ENCODE measurements at places on chromosomes 13 and 19. TPM values are rescaled to one million over a fixed set of nuclear protein-coding genes. Genes with fewer than 3 reads are reported as not detected.

The PALM gene
- 10.5 TPM for total RNA-seq

The ZNF132 gene
- 8.8 TPM for total RNA-seq

The SHANK1 gene
- total RNA-seq: 1.1 TPM

The KLF2 gene
- total RNA-seq: 16.6 TPM

The HIPK4 gene
- 0.36 TPM for total RNA-seq

The PCDH8 gene
- not detected for total RNA-seq

The FUT3 gene
- not detected for total RNA-seq

The ADPRHL1 gene
- 5.1 TPM for total RNA-seq

The SBK3 gene
- not detected for total RNA-seq

The CLDN10 gene
- not detected for total RNA-seq

The COX6B2 gene
- not detected for total RNA-seq

The RUBCNL gene
- 6.5 TPM for total RNA-seq

The ZIC2 gene
- total RNA-seq: not detected

GRCh38 chr19:825897-826644 lies 1.6 kb upstream of the AZU1 start:
- H3K27me3 ChIP-seq: no peaks in the 10 kb centered on the region
- DNase-seq: no peak
- peaks cover 8% of the 10 kb centered on the region for H3K4me1 ChIP-seq
- H3K4me3 ChIP-seq: no peak overlapping the region
- no peak overlapping the region for H3K27ac ChIP-seq
- H3K36me3 ChIP-seq: no peaks in the 10 kb centered on the region

GRCh38 chr13:106987427-106987785 lies 419.5 kb upstream of the ARGLU1 start:
- H3K27ac ChIP-seq: no peak overlapping the region
- no peaks in the 10 kb centered on the region for H3K27me3 ChIP-seq

DNA sequence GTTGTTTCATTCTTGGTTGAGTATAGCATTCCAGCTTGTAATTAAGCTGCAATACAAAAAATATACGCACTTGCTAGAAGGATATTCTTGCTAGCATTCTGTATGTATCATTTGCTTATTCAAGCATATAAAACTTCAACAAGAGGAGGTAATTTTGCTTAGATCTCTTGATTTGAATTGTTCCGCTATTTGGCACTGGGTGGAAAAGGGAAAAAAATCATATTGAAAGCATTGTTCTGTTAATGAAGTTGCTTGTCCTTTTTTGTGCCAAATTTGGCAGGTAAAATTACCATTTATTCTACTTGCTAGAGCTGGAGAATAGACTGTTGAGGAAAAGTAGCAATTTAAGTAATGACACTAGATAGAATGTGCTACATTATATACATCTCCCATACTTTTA lies 190.2 kb downstream of the GGACT start:
- no peak for DNase-seq
- peaks cover 20% of the 10 kb centered on the region for H3K4me1 ChIP-seq
- no peaks in the 10 kb centered on the region for H3K36me3 ChIP-seq
- H3K4me3 ChIP-seq: no peak overlapping the region
- H3K27ac ChIP-seq: no peak overlapping the region

- no peaks in the 10 kb centered on the region for H3K27me3 ChIP-seq
- DNase-seq: peak; percentile 42
- no peak overlapping the region for H3K27ac ChIP-seq
- H3K4me3 ChIP-seq: no peak overlapping the region
- peaks cover 14% of the 10 kb centered on the region for H3K4me1 ChIP-seq
Measured at GRCh38 chr19:18390065-18390907, 4.3 kb downstream of the GDF15 start.

DNA sequence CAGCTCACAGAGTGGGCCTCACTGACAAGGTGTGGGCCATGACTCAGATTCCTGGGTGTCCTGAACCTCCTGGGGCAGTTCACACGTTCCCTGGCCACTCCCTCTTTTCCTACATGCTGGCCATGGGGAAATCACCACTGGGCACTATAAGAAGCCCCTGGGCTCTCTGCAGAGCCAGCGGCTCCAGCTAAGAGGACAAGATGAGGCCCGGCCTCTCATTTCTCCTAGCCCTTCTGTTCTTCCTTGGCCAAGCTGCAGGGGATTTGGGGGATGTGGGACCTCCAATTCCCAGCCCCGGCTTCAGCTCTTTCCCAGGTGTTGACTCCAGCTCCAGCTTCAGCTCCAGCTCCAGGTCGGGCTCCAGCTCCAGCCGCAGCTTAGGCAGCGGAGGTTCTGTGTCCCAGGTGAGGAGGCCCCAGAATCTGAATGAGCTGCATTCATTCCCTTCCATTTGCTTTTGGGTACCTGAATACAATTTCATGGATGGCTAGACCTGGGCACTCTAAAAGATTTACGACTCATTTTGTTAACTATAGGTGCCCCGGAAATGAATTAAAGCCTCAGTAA lies at the start of gene OLFM4:
OLFM4 (plus strand) TSS at position 177 of the 567 bp plus-strand sequence; CDS start at position 201, 24 bp downstream.
- H3K4me1 ChIP-seq: no peaks in the 10 kb centered on the region
- H3K27ac ChIP-seq: no peak within 1 kb of the TSS
- H3K27me3 ChIP-seq: no peaks in the 10 kb centered on the region
- DNase-seq: no peak
- no peaks in the 10 kb centered on the region for H3K36me3 ChIP-seq

DNA sequence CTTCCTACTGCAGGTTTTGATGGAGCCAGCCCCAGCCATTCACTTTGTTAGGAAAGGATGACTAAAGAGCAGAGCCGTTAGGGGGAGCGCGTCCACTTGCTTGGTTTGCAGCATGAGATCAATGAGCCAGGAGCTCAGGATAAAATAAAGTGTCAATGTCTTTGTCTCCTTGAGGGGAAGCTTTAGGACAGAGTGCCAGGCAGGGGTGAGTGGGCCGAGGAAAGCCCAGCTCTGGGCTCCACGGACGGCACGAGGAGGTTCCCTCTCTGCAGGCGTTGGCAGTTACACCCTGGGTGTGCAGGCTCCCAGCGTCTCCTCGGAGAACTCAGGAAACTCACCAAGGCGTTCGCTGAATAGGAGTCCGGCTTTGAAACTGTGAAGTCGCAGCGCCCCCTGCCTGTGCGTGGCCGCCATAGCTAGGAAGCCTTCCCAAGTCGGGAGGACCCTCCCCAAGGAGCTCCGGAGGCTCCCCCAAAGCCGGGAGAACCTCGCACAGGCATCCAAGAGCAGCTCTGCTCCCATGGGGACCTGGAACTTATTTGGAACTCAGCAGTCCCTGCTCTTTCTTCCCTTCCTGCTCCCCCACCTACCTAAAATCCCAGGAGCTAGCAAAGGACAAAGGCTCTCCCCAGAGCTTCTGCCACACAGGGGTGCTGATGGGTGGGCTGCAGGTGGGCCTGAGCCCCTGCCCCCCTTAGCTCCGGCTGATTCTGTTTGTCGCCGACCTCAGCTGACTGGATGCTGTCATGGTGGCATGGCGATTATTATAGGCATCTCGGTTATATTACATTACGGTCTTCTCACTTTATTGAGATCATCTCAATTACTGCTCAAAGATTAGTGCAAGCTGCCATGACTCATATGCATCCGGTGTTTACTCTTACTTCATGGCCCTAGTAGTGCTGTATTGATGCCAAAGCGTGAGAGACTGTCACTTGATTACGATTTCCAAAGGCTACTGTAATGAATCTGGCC lies 34.4 kb downstream of the GSX1 start:
- H3K27ac ChIP-seq: no peak overlapping the region
- peaks cover 8% of the 10 kb centered on the region for H3K4me1 ChIP-seq
- peak overlapping the region; percentile 67 for H3K4me3 ChIP-seq
- no peaks in the 10 kb centered on the region for H3K36me3 ChIP-seq
- peaks cover 47% of the 10 kb centered on the region for H3K27me3 ChIP-seq

DNA sequence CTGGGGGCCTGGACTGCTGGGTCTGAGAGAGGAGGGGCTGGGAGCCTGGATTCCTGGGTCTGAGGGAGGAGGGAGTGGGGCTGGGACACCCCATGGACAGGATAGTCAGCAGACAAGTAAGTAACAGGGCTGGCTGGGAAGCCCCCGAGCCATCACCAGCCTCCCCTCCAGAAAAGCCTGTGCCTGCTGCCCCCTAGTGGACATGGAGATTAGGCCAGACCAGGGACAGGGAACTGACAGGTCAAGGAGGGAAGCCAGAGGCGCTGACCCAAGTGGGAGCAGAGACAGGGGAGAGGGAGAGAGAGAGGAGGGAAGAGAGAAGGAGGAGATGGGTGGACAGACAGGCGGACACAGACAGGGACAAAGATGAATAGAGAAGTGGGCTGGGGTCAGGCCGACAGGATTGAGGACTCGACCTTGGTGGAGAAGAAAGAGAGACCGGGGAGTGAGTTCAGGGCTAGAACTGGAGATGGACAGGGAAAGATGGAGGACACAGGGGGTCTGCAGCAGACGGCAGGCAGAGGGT lies 6.7 kb upstream of the ERFL start:
- peak; percentile 98 for DNase-seq
- H3K4me3 ChIP-seq: no peak overlapping the region
- no peak overlapping the region for H3K27ac ChIP-seq
- H3K36me3 ChIP-seq: no peaks in the 10 kb centered on the region

GRCh38 chr13:29532821-29533220 lies 62.7 kb downstream of the SLC7A1 start:
- H3K4me3 ChIP-seq: no peak overlapping the region
- H3K4me1 ChIP-seq: no peaks in the 10 kb centered on the region
- peak overlapping the region; percentile 50 for H3K27ac ChIP-seq
- peaks cover 78% of the 10 kb centered on the region for H3K36me3 ChIP-seq
- DNase-seq: no peak

DNA sequence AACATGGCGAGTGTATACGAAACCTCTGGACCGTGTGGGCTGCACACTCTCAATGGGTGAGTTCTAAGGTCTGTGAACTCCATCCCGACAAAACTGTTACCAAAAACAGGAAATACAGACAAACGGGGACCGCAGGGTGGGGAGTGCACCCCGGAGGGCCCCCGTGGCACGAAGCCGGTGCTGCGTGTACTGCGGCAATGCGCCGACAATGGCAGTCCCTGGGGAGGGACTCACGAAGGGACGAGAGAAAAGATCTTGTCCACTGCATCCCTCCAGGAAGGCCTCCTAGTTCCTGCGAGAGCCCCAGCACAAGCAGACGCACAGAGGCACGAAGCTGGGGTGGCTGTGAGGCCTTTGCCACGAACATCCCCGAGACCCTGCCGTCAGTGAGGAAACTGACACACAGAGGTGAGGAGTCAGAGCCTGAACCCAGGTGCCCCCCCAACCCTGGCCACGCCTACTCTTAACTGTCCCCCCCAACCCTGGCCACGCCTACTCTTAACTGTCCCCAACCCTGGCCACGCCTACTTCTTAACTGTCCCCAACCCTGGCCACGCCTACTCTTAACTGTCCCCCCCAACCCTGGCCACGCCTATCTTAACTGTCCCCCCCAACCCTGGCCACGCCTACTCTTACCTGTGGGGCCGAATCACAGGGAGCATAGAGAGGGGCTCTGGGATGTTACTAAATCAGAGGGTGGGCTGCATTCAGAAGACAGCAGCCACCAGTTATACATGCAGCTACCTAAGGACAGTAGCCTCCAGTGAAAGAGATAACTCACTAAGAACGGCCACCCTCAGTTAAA lies 4.2 kb downstream of the MED16 start:
- peaks cover 5% of the 10 kb centered on the region for H3K4me1 ChIP-seq
- peaks cover 28% of the 10 kb centered on the region for H3K36me3 ChIP-seq
- no peak overlapping the region for H3K27ac ChIP-seq
- no peak overlapping the region for H3K4me3 ChIP-seq
- DNase-seq: no peak

- H3K4me1 ChIP-seq: no peaks in the 10 kb centered on the region
- H3K36me3 ChIP-seq: no peaks in the 10 kb centered on the region
- peaks cover 13% of the 10 kb centered on the region for H3K27me3 ChIP-seq
Measured at GRCh38 chr13:112934078-112934477, 34.9 kb upstream of the MCF2L start.

GRCh38 chr13:37413161-37413560 lies 185.4 kb downstream of the POSTN start:
- no peak overlapping the region for H3K4me3 ChIP-seq
- H3K36me3 ChIP-seq: no peaks in the 10 kb centered on the region
- no peak for DNase-seq
- no peaks in the 10 kb centered on the region for H3K27me3 ChIP-seq
- peaks cover 11% of the 10 kb centered on the region for H3K4me1 ChIP-seq

DNA sequence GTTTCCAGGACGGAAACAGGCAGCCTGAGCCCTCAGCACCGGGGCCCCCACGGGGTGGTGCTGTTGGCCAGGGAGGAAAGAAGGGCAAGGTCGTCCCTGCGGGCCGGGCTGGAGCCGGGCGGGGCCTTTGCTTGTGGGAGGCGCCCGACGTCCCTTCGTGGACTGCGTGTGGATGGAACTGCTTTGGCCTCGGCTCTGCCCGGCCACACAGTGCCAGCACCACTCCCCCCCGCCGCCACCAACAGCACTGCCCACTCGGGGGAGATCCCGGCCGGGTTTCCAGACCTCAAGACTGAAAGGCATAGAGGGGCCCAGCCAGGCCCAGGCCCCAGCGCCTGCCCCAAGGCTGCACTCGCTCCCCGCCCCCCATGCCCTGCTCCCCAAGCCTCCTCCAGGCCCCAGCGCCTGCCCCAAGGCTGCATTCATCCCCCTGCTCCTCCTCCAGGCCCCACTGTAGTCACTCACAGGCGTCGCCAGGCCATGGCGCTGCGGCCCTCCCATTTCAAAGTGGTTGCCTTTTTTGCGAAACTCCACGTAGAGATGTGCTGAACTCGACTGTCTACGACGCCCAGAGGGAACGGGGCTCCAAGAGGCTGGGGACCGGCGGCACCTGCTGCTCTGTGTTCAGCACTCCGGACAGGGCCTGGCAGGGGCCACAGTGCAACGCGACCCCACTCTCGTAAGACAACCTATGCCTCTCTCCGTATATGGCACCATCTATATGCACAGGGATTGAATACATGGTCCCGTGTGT lies 22.5 kb downstream of the C13orf46 start:
- no peak overlapping the region for H3K27ac ChIP-seq
- DNase-seq: peak; percentile 99
- H3K27me3 ChIP-seq: no peaks in the 10 kb centered on the region
- H3K36me3 ChIP-seq: peaks cover 12% of the 10 kb centered on the region
- peak overlapping the region; percentile 52 for H3K4me3 ChIP-seq

DNA sequence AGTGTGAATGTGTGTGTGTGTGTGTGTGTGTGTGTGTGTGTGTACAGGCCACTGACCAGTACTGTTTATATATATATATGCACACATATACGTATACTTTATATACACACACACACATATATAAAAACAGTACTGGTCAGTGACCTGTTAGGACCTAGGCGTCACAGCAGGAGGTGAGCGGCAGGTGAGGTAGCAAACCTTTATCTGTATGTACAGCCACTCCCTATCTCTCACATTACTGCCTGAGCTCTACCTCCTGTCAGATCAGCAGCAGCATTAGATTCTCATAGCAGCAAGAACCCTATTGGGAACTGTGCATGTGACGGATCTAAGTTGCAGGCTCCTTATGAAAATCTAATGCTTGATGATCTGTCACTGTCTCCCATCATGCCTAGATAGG lies 34.5 kb downstream of the TBC1D4 start:
- H3K27me3 ChIP-seq: no peaks in the 10 kb centered on the region
- no peaks in the 10 kb centered on the region for H3K36me3 ChIP-seq
- H3K4me1 ChIP-seq: peaks cover 15% of the 10 kb centered on the region
- DNase-seq: no peak
- no peak overlapping the region for H3K4me3 ChIP-seq
- no peak overlapping the region for H3K27ac ChIP-seq

- peaks cover 13% of the 10 kb centered on the region for H3K36me3 ChIP-seq
- no peaks in the 10 kb centered on the region for H3K4me1 ChIP-seq
- DNase-seq: no peak
Measured at GRCh38 chr13:74027161-74027779, 106.9 kb downstream of the KLF12 start.

Measured in osteoblast (primary cell).